ENCODE measurements at places on chromosomes 6 and 20. TPM values are rescaled to one million over a fixed set of nuclear protein-coding genes. Genes with fewer than 3 reads are reported as not detected.

WFDC2 gene
- not detected for total RNA-seq

OXT gene
- total RNA-seq, result not detected

EYA2 gene
- 0.15 TPM for total RNA-seq

DNA sequence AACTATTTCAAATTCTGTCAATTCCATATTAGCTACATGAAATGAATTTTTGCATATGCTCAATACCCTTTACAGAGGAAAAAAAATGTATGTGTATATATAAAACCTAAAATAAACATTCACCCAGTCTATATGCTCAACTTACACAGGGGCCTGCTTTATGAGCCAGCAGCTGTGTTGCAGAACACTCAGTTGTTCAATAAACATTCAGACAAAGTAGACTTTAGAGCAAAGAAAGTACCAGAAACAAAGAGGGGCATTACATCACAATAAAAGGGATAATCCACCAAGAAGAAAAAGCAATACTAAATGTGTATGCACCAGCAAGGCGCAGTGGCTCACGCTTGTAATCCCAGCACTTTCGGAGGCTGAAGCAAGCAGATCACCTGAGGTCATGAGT, 9.5 kb downstream of the COQ3 start:
- H3K4me1 ChIP-seq, result no peaks in the 10 kb centered on the region
- no peaks in the 10 kb centered on the region for H3K36me3 ChIP-seq
- no peak overlapping the region for H3K4me3 ChIP-seq
- no peaks in the 10 kb centered on the region for H3K27me3 ChIP-seq
- H3K27ac ChIP-seq, result no peak overlapping the region

DNA sequence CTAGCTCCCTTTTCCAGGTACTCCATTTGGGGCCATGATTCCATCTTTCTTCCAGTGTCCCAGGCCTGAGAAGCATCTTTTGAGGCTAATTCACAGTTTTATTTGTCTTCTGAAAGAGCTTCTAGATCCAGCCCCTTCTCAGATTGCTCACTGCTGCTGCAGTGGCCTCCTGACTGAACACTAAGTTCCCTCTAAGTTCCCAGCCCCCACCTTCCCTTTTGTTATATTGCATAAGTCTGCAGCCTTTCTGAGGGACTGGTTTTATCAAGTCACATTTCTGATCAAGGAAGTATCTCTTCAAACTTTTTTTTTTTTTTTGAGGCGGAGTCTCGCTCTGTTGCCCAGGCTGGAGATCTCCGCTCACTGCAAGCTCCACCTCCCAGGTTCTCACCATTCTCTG, 10.7 kb downstream of the MAPRE1 start:
- peaks cover 39% of the 10 kb centered on the region for H3K4me1 ChIP-seq
- no peak overlapping the region for H3K27ac ChIP-seq
- H3K4me3 ChIP-seq, result no peak overlapping the region
- DNase-seq, result no peak

- H3K4me1 ChIP-seq, result peaks cover 15% of the 10 kb centered on the region
- no peaks in the 10 kb centered on the region for H3K36me3 ChIP-seq
- no peak for DNase-seq
- no peak overlapping the region for H3K27ac ChIP-seq
Observed at GRCh38 chr6:68635706-68636513, 828 bp downstream of the ADGRB3 start.

DNA sequence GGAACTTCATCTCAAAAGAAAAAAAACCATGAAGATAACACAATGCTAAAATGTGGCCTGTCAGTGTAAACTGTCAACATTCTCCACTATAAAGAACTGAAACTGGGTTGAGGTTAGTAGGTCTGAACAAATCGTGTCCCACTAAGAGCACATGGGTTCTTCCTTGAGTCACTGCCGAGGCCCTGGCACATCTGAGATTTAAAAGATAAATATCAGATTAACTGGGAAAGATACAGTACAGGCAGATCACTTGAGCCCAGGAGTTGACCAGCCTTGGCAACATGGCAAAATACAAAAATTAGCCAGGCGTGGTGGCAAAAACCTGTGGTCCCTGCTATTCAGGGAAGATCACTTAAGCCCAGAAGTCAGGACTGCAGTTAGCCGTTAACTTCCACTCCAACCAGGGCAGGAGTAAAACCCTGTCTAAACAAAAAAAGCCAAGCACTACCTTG, 5.6 kb downstream of the EEF1A1 start:
- H3K4me1 ChIP-seq, result peaks cover 55% of the 10 kb centered on the region
- H3K4me3 ChIP-seq, result no peak overlapping the region

DNA sequence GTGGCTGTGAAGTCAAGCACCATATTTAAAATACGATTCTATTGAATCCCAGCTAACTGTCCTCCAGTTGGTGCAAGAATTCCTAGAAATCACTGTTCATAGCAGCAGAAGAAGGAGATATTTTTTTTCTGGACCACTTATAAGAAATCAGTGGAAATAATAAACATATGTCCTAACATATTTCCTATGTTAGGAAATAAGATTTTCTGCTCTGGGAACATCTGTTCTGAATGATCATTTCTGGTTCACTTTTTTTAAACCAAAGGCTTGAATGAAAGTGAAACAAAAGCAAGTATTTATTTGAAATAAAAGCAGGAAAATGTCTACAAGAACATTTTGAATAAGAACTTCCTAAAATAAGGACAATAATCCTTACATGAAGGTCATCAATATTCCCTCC, 138.9 kb upstream of the RALGAPA2 start:
- H3K4me1 ChIP-seq, result no peaks in the 10 kb centered on the region
- H3K27ac ChIP-seq, result no peak overlapping the region
- no peak overlapping the region for H3K4me3 ChIP-seq
- peaks cover 9% of the 10 kb centered on the region for H3K27me3 ChIP-seq
- H3K36me3 ChIP-seq, result no peaks in the 10 kb centered on the region
- no peak for DNase-seq

DNA sequence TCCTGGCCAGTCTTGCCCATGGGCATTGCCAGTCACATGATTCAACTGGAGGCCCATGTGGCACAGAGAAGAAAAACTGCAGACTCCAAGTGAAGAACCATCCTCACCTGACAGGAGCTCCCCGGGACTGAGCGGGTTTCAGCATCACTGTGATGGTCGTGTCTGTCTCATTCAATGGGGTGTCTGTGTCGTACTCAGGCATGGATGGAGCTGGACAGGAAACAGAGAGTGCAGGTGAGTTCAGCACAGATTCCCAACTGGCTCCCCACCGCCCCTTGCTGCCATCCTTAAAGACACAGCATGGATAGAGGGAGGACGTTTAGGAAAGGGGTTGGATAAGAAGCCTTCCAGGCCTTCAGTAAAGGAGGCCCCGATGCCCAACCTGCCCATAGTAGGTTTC, 732.3 kb upstream of the CHD6 start:
- H3K27me3 ChIP-seq, result no peaks in the 10 kb centered on the region
- no peak overlapping the region for H3K4me3 ChIP-seq
- H3K4me1 ChIP-seq, result no peaks in the 10 kb centered on the region
- no peaks in the 10 kb centered on the region for H3K36me3 ChIP-seq
- H3K27ac ChIP-seq, result no peak overlapping the region

DNA sequence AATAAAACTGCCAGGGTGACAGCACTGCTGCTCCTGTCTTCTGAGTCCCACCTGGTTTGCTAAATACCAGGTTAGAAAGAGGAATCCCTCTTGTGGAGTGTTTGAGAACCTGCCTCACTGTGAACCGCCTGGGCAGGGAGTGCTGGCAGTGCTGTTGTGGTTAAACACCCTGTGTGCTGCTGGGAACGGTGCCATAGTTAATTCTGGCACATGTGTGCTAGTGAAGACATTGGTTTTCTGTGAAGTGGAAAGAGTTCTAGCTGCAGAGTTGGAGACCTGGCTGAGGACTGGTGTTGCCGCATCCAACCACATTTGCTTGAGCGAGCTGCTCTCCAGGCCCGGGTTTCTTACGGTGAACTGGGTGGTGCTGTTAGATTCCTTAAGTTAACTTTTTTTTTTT, 72.7 kb downstream of the IGF2R start:
- H3K36me3 ChIP-seq, result peaks cover 74% of the 10 kb centered on the region
- no peak for DNase-seq
- peak overlapping the region; percentile 14 for H3K27ac ChIP-seq
- H3K4me3 ChIP-seq, result no peak overlapping the region
- H3K4me1 ChIP-seq, result peaks cover 30% of the 10 kb centered on the region

DNA sequence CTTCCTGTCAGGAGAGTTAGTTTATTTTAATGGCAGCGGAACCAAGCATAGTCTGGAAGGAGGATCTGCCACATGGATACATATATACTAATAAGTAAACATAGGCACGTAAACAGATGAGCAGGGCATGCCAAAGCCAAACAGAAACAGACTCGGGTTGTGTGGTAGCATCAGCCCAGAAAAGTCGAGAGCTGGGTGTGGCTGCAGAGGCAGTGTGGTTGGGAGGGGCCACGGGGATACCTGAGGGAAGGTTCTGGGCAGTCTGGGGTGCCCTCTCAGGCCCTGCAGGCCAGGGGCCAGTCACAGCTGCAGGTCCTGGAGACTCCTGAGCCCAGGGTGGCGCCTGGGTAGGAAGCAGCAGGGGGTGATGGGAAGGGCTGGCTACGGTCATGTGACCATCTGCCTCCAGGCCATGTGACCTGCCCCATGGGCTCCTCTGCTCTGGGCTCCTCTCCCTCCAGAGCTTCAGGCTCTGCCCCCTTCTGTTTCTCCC, 42.8 kb upstream of the MRPS10 start:
- DNase-seq, result no peak
- H3K4me1 ChIP-seq, result peaks cover 5% of the 10 kb centered on the region
- no peak overlapping the region for H3K4me3 ChIP-seq
- H3K27ac ChIP-seq, result no peak overlapping the region

- peak; percentile 86 for DNase-seq
- peak overlapping the region; percentile 87 for H3K4me3 ChIP-seq
- H3K36me3 ChIP-seq, result peaks cover 16% of the 10 kb centered on the region
- peak overlapping the region; percentile 99 for H3K27ac ChIP-seq
- H3K4me1 ChIP-seq, result peaks cover 60% of the 10 kb centered on the region
Observed at GRCh38 chr20:32539817-32540675, 45.1 kb downstream of the NOL4L start.

DNA sequence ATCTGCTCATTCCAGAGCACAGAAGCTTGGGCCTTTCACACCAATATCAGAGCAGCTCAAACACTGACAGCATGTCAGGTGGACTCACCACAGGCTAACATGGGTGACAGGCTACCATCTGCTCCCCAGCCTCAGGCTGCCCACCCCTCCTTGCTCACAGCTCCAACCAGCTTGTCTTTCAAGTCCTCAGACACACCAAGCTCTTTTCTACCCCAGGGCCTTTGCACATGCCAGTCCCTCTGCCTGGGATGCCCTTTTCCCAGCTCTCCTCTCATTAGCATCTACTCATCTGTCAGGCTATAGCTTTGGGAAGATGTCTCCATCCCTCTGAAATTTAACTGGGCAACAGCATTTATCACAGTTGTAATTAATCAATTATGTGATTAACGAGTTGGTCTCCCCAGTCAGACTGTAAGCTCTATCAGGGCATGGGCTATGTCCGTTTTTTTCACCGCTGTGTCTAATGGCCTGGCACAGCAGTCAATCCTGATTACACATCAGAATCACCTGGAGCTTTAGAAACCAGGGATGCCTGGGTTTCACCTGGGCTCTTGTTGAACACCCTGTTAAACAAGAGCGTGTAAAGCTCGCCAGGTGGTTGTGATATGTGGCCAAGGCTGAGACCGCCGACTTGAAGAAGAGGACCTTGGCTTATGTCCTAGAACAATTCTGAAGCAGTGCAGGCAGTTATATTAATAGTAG, 88.9 kb upstream of the MRPS10 start:
- H3K4me1 ChIP-seq, result no peaks in the 10 kb centered on the region
- H3K36me3 ChIP-seq, result peaks cover 11% of the 10 kb centered on the region
- no peak for DNase-seq
- no peak overlapping the region for H3K4me3 ChIP-seq
- H3K27me3 ChIP-seq, result no peaks in the 10 kb centered on the region

GRCh38 chr6:149493761-149494320, 9.0 kb upstream of the ZC3H12D start:
- H3K36me3 ChIP-seq, result no peaks in the 10 kb centered on the region
- H3K27me3 ChIP-seq, result no peaks in the 10 kb centered on the region
- DNase-seq, result no peak
- H3K4me1 ChIP-seq, result peaks cover 60% of the 10 kb centered on the region
- peak overlapping the region; percentile 93 for H3K27ac ChIP-seq
- no peak overlapping the region for H3K4me3 ChIP-seq

- no peak overlapping the region for H3K4me3 ChIP-seq
- H3K27ac ChIP-seq, result peak overlapping the region; percentile 96
- H3K4me1 ChIP-seq, result peaks cover 83% of the 10 kb centered on the region
- DNase-seq, result no peak
Observed at GRCh38 chr6:25038300-25038699, 102.5 kb upstream of the RIPOR2 start.

DNA sequence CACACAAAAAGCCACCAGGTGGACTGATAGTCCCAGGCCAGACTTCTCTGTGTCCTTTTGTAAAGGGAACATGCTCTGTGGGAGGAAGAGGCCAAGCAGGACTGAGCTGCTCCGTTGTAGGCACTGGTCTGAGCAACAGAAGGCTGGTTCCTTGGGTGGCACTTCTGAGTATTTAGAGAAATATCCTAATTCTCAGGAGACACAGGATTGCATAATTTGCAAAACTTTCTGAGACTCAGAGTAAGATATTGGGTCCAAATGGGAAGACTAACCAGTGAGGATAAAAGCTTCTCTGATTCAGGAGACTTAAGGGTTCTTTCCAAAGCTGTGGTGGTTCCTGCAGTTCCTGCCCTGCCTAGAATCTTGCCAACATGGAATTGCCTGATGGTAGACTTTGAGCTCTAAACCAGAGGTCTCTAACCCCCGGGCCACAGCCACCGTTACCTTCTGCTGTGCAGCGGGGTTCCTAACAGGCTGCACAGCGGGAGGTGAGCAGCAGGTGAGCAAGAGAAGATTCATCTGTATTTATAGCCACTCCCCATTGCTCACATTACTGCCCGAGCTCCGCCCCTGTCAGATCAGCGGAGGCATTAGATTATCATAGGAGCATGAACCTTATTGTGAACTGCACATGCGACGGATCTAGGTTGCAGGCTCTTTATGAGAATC, 107.0 kb downstream of the OLIG3 start:
- H3K4me1 ChIP-seq, result peaks cover 59% of the 10 kb centered on the region
- no peaks in the 10 kb centered on the region for H3K27me3 ChIP-seq
- peaks cover 48% of the 10 kb centered on the region for H3K36me3 ChIP-seq
- H3K4me3 ChIP-seq, result no peak overlapping the region

DNA sequence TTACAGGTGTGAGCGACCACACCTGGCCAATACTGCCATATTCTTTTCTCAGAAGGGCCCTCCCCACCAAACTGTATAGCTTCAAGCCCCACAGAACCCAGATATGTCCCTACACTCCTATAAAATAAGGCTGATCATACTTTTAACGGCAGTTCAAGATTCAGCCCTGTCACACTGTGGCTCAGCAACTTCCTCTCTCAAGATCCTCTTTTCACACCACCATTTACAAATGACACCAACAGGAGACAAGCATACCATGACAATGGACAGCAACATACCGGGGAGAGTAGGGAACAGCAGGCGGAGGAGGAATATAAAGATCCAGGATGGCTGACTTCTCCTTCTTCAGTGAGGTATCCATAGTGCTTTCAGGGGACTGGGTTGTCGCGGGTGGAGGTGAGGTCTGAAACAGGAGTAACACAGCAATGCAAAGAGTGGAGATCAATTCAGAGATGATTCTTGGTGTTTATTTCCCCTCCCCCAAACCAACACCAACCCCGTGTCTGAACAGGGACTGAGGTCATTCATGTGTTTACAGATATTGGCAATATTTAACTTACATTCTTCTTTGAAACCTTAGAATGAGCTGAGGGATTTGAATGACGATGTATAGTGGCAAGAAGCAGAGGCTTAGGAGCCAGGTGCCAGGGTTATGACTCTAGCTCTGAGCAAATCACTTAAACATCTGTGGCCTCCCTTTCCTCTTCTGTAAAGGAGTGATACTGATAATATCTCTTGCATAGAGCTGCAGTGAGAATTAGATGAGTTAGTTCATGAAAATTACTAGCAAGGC, 57.6 kb upstream of the IPCEF1 start:
- no peak overlapping the region for H3K27ac ChIP-seq
- no peak for DNase-seq
- H3K4me3 ChIP-seq, result no peak overlapping the region
- no peaks in the 10 kb centered on the region for H3K36me3 ChIP-seq
- peaks cover 5% of the 10 kb centered on the region for H3K27me3 ChIP-seq
- H3K4me1 ChIP-seq, result peaks cover 4% of the 10 kb centered on the region

All from activated CD4-positive, alpha-beta memory T cell treated with anti-CD3 and anti-CD28 coated beads, Interleukin-2, amount 10 ng/mL, durations not matched to agents 7 days and 5 days (primary cell).